ENCODE measurements at places on chromosomes 12 and 14.

- DNase-seq = no peak
Measured at GRCh38 chr12:26528943-26529342, 304.1 kb downstream of the ITPR2 start.

DNA sequence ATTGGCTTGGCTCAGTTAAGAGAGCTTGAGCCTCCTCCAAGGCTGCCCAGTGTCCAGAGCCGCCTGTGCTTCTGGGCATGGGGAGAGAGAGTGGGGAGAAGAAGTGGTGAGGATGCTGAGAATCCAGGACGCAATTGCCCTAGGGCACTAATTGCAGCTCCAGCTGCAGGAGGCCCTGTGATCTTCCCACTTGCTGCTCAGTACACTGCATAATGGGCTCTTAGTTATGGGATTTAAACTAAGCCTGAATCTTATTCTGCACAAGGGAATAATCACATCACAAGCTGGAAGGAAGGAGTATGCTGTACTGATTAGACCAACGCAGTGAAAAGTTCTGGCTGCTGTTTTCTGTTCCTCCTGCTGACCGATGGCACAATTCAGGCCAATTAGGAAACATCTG is 101.0 kb upstream of the PRMT8 start:
- DNase-seq = no peak

GRCh38 chr14:90628825-90629224 is 187.4 kb downstream of the TTC7B start:
- DNase-seq = no peak

DNA sequence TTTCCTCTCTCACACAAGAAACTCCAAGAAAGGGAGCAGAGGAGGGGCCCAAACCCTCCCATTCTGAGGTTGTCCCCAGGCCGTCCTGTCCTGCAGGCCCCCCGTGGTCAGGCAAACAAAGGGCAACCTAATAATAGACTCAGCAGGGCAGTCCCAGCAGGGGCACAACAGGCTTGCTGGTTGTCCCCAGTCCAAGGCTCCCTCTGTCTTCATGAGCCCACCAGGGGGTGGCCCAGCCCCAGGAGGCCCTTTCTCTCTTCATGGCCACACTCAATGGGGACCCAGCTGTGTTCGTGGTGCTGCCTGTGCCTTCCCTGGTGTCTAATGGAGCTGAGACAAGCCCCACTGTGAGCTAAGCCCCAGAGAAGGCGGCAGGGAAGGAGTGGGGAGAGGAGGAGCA is 359.9 kb downstream of the ADGRD1 start:
- DNase-seq = no peak

DNA sequence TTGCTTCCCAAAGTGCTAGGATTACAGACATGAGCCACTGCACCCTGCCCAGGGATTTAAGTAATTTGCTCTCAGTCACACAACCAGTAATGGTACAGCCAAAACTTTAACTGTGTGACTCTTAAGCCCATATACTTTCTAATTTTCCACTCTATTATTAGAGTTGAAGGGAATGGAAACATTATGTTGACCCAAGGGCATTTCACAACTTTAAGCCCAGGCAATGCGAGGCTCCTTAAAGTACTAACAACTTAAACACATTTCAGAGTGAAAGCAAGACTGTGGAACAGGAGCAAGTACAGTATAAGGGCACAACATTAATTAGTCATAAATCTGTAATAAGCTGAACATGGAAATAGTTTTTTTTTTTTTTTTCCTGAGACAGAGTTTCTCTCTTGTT is 39.8 kb downstream of the BAZ1A start:
- DNase-seq = no peak

- no peak for DNase-seq
Measured at GRCh38 chr12:91994208-91994797, 151.3 kb downstream of the BTG1 start.

- DNase-seq = no peak
Measured at GRCh38 chr14:68586896-68587751, 205.7 kb downstream of the ZFP36L1 start.

DNA sequence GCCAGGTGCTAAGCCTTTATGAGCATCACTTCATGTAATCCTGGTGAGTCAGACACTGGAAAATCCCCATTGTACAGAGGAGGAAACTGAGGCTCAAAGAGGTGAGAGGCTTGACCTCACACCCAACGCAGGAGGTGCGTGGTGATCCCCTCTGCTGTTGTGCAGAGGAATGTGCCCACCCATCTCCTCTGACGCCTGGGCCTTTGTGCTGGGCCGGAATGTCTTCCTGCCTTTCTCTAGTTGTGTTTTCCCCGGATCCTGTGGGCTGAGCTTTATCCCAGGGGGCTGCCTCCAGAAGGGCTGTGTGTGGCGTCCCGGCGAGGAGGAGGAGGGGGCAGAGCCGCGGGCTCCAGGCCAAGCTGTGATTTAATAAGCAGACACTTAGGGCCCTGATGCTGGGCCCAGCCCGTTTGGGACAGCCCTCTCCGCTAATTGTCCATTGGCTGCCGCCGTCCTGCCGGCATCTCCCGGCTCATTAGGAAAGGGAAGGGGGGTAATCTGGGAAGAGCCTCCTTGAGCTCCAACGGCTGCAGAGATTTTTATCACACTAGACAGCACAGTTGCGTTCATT is 653.6 kb downstream of the MED13L start:
- no peak for DNase-seq

Data from stimulated activated naive CD4-positive, alpha-beta T cell (primary cell).